Activated naive CD4-positive, alpha-beta T cell (primary cell): ENCODE measurements at places on chromosomes 1 and 21.
A peak's percentile ranks its signal among the peaks of the same experiment; 100 is the strongest.

DNA sequence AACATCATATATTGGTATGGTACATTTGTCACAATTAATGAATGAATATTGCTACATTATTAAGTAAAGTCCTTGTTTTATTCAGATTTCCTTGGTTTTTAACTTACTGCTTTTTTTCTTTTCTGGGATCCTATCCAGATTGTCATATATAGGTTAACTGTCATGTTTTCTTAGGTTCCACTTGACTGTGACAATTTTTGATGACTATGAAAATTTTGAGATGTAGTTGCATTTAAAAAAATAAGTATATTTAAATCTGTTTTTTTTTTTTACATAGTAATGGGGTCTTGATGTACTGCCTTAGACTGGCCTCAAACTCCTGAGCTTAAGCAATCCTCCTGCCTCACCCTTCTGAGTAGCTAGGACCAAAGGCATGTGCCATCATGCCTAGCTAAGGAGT is 76.8 kb downstream of the ATP6V1G3 start:
- DNase-seq = no peak

DNA sequence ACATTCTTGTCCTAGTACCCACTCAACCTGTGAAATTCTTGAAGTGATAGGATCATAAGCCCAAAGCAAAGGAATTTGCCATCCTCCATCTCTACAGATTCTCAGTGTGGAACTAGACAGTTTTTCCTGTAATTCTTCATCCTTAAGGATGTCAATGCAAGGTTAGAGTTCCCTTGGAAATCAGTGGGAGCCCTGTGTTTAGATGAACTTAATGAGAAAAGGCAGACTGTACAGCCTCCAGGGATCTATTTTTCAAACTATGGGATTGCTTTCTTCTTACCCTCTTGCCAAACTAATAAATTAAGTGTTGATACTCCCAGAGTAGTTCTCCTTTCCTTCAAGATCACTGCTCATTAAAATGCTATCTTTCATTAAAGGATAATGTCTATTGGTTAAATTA is 78.1 kb upstream of the OLFM3 start:
- DNase-seq = no peak

DNA sequence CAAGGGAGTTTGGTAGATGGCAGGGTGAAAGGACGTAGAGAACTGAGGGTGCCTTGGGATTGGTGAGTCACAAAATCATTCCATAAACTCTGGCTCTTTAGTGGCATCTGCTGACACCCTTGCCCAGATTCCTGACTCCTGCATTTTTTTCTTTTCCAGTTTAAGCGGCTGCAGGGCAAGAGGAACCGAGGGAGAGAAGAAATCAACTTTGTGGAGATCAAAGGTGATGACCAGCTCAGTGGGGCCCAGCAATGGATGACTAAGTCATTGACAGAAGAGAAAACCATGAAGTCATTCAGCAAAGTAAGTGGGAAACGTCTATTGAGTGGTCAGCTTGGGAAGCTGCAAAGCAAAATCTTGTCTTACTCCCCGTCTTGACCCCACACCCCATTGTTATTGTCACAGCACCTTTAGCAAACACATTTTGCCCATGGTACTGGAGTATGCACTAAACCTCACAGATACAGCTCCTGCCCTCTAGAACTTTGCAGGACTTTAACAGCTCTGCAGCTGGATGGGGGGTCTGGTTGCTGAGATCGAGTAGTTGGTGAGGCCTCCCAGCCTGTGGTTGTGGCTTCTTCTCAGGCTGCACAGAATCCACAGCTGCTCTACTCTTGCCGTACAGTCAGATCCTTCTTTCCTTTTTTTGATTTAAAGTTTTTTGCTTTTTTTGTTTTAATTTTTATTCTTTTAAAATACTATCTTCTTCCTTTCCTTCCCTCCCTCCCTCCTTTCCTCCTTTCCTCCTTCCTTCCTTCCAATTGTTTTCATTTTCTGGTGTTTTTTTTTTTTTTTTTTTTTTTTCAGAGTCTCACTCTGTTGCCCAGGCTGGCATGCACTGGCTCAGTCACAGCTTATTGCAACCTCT is 21.9 kb downstream of the SH2D2A start:
- DNase-seq = no peak

DNA sequence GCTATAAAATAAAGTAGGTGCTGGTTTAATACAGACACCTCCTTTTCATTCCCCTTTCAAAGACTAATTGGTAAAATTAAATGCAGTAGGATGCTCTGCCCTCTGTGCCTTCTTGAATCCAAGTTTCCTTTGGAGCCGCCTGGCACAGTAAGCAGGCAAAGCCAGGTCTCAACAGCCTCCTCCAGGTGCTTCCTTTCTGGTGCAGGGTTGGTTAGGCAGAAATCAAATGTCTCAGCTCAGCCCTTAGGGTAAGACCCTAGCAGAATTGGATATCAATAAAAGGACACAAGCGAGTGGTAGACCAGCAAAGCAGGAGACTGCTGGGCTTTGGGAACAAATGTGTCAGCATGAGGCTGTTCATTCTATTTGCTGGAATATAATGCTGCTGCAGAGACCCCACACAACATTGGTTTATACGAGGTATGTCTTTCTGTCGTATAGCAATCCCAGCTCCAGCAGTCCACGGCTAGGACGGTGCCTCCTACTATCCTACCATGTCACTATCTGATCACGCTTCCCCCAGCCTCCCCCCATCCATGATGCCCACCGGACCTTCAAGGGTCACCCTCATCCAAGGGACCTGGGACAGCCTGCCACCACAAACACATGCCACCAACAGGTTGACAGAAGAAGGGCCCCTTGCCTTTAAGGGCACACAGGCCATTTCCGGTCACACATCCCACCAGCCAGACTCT is 58.4 kb downstream of the CAPN2 start:
- no peak for DNase-seq

DNA sequence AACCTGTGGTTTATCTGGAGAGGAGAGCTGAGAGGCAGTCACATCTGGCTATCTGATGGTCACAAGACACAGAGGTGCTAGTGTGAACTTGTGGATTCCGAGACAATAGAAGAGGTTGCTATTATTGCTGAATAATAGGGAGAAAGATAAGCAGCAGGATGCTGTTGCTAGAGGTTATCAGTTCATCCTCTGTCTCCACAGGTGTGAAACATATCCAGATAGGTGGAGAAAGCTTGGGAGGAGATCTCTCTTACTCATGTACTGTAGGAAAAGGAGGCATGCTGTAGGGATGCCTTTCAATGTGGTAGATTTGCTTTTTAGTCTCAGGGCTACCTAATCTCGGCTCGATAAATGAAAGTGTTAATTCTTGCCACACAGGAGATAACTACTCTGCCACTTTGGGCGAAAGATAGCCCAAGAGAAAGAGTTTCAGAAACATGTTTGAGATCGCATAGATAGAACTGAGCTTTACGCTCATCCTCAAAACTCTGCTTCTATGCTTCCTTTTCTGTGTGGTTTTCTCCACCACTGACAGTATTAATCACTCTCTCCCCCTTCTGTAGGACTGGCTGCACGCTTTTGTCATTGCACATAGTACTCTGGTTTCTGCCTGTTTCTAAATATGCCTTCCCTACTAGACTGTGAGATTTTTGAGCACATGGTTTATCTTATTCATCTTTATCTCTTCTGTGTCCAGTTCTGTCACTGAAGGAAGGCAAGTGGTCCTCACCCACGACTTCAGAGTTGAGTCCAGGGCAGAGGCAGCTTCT is 36.7 kb upstream of the PLXNA2 start:
- no peak for DNase-seq

- DNase-seq = peak; percentile 57
Measured at GRCh38 chr1:26696654-26697430, 1.0 kb downstream of the ARID1A start.
